ENCODE measurements at places on chromosomes 5 and 9.

DNA sequence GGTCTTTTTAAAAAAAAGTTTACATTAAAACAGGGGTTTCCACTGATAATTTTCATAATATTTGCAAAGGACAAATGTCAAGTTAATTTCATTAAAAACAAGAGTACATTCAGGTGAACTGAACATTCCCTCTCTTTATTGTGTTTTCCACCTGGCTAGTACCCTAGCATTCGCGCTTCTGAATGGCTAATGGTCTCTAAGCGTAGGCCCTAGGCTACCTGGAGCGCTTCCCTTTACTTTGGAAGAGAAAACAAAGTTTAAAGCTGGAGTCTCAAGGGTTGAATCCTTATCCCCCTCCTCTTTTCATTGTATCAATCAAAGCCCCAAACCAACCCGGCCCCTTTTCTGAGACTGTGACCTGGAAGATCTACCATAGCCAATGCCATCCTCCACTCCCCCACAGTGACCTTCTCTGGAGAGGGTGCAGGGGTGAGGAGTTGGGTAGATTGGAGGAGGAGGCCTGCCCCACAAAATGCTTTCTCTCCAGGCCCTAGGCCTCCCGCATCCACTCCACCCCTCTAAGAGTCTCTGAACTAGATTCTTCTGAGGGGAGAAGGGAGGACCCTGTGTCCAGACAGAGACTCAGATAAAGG lies 73.3 kb upstream of the TBCA start:
- no peaks in the 10 kb centered on the region for H3K36me3 ChIP-seq
- H3K4me3 ChIP-seq, result no peak overlapping the region
- H3K27ac ChIP-seq, result no peak overlapping the region
- no peaks in the 10 kb centered on the region for H3K4me1 ChIP-seq
- no peak for DNase-seq
- no peaks in the 10 kb centered on the region for H3K27me3 ChIP-seq

DNA sequence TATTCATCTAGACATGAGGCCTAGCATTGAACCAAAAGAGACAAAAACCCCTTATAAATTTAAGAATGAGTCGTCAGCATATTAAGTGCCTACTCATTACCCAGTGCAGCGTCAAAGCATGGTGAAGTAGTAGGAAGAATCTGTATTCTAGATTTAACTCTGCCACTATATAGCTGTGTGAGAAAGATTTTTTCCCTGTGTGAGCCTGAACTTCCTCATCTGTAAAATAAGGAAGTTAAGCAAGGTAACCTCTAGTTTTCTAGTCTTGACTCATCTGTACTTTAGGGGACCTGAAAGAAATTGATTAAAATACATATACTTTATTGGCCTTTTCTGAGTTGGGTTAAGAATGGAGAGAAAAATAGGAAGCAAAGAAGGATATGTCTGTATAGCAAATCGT lies 82.1 kb upstream of the RUSC2 start:
- no peaks in the 10 kb centered on the region for H3K36me3 ChIP-seq
- H3K4me1 ChIP-seq, result no peaks in the 10 kb centered on the region
- no peaks in the 10 kb centered on the region for H3K27me3 ChIP-seq
- no peak overlapping the region for H3K27ac ChIP-seq

DNA sequence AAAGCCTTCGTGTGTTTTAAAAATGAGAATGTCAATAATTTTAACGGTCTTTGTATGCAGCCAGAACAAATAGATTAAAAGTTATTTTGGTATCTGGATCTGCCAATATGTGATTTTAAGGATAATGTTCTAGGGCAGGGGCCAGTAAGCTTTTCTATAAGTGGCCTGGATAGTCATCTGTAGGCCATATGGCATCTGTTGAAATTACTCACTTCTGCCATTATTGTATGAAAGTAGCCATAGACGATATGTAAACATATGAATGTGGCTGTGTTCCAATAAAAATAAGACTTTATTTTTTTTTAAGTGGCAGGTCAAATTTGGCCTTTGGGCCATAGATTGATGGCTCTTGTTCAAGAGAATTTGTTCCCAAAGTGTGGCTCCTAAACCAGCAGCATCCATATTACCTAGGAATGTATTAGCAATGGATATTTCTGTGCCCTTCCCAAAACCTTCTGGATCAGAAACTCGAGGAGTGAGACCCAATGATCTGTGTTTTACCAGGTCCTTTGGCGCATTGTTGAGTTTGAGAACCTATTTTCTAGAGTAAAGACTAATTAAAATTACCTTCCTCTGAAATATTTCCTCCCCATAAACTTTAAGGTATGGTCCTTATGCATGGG lies 55.9 kb downstream of the C6 start:
- H3K27me3 ChIP-seq, result no peaks in the 10 kb centered on the region
- H3K4me1 ChIP-seq, result no peaks in the 10 kb centered on the region
- H3K36me3 ChIP-seq, result no peaks in the 10 kb centered on the region
- no peak overlapping the region for H3K4me3 ChIP-seq
- no peak overlapping the region for H3K27ac ChIP-seq

GRCh38 chr9:136881691-136882108 lies 4.6 kb upstream of the TRAF2 start:
- no peaks in the 10 kb centered on the region for H3K27me3 ChIP-seq
- peak overlapping the region; percentile 53 for H3K27ac ChIP-seq
- H3K36me3 ChIP-seq, result no peaks in the 10 kb centered on the region
- DNase-seq, result no peak

- H3K4me3 ChIP-seq, result no peak overlapping the region
- H3K4me1 ChIP-seq, result no peaks in the 10 kb centered on the region
- DNase-seq, result no peak
- no peak overlapping the region for H3K27ac ChIP-seq
- H3K27me3 ChIP-seq, result no peaks in the 10 kb centered on the region
These were observed 917.6 kb downstream of the TLE1 start for GRCh38 chr9:80771555-80772347.

- no peak overlapping the region for H3K27ac ChIP-seq
- H3K27me3 ChIP-seq, result no peaks in the 10 kb centered on the region
- H3K36me3 ChIP-seq, result no peaks in the 10 kb centered on the region
- DNase-seq, result no peak
- no peaks in the 10 kb centered on the region for H3K4me1 ChIP-seq
- H3K4me3 ChIP-seq, result no peak overlapping the region
These were observed 31.7 kb downstream of the ADRB2 start for GRCh38 chr5:148858106-148858505.

DNA sequence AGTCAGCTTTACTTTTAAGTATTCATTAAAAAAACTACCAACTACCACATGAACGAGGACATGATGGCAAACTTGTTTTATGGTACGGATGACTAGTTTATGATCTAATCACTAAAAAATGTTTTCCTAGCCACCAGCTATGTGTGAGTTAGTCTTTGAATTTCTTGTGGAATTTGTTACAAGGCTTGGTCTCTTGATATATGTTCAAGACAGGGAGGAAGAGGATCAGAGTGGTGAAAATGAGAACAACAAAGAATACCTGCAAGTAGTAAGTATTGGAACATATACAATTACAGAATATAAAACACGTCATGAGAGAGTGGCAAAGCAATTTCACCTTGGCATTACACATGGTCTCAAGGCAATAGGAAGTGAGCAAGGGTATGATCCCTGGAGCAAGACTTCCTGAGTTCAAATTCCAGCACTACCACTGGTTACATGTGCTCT lies 548.6 kb upstream of the TLE4 start:
- no peak for DNase-seq
- H3K4me1 ChIP-seq, result no peaks in the 10 kb centered on the region
- H3K4me3 ChIP-seq, result no peak overlapping the region
- H3K27ac ChIP-seq, result no peak overlapping the region
- no peaks in the 10 kb centered on the region for H3K27me3 ChIP-seq

DNA sequence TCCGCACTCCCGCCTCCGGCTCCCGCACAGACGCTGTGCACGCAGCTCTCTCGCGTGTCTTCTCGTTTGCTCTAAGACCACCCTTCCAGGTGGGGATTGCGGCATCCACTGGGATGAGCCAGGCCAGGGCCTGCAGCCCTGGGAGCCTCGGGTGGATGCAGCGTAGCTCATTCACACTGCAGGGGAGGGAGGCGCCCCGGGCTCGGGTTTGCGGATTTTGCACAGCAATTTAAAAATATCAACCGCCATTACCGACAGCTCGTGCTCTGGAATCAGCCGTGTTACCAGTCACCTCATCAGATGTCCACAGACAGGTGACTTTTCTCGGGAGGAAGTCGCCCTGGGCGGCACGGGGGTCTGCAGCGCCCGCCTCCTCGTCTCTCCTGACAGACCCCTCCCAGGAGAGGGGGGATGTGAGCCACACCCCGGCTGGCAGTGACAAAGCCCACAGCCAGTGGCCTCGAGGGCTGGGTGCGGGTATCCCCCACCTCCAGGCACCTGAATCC lies 20.8 kb upstream of the SLC6A3 start:
- DNase-seq, result no peak
- no peaks in the 10 kb centered on the region for H3K4me1 ChIP-seq
- no peak overlapping the region for H3K27ac ChIP-seq
- H3K27me3 ChIP-seq, result no peaks in the 10 kb centered on the region
- no peak overlapping the region for H3K4me3 ChIP-seq

DNA sequence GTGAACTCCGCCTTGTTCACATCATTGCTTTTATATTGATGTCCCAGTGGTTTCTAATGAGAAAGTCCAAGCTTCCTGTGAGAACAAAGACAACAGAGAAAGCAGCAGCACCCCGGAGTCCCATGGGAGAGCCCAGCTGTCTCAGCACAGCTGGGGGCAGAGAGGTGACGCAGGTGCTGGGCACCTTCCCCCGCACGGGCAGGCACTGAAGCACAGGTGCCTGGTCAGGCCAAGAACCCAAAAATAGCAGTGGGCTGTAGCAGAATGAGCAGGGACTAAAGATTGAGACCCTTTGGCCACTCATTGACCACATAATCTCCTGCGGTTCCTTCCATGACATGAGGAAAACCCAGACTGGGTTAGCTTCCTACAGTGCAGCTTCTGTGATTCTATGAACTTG lies 18.8 kb downstream of the SRD5A1 start:
- H3K4me1 ChIP-seq, result no peaks in the 10 kb centered on the region
- no peak overlapping the region for H3K27ac ChIP-seq
- H3K27me3 ChIP-seq, result no peaks in the 10 kb centered on the region
- H3K4me3 ChIP-seq, result no peak overlapping the region
- peaks cover 8% of the 10 kb centered on the region for H3K36me3 ChIP-seq

GRCh38 chr5:76926329-76927105 lies 26.3 kb upstream of the CRHBP start:
- H3K36me3 ChIP-seq, result no peaks in the 10 kb centered on the region
- H3K27me3 ChIP-seq, result no peaks in the 10 kb centered on the region
- no peak overlapping the region for H3K4me3 ChIP-seq
- no peaks in the 10 kb centered on the region for H3K4me1 ChIP-seq
- DNase-seq, result no peak
- H3K27ac ChIP-seq, result no peak overlapping the region

DNA sequence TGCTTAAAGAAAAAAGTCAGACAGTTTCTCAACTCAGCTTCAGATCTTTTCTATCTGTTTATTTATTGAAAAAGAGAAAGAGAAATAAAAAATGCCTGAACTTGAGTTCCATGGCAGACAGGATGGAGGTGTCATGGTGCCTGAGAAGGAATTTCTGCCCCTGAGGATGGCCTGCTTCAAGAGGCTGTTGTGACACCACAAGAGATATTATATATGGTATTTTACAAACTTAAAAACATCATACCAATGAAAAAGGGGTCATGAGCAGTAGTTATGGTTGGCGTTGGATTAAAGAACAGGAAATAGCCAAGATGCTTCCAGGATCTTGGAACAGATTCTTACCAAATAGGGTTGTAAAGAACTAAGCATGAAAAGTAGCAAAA lies 344.6 kb downstream of the GLIS3 start:
- H3K27ac ChIP-seq, result no peak overlapping the region
- H3K27me3 ChIP-seq, result no peaks in the 10 kb centered on the region
- DNase-seq, result no peak
- no peaks in the 10 kb centered on the region for H3K4me1 ChIP-seq
- H3K4me3 ChIP-seq, result no peak overlapping the region
- H3K36me3 ChIP-seq, result no peaks in the 10 kb centered on the region

DNA sequence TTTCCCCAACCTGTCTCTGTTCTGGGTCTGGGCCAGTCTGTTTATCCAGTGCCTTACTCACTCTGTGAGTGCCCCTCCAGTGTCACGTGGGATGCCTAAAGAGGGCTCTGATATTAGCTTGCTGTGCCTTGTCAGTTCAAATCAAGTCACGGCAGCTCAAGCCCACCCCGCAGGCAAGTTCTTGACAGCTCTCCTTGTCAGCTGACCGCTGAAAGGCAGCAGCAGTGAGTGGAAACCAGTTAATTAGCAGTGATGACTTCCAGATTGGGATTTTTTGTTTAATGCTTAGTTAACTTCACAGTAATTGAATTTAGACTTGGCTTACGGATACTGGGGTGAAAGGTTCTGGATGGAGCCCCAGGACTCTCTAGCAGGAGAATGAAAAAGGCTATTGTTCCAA lies 210.1 kb downstream of the PSAT1 start:
- no peaks in the 10 kb centered on the region for H3K4me1 ChIP-seq
- no peak for DNase-seq
- no peak overlapping the region for H3K4me3 ChIP-seq
- H3K27ac ChIP-seq, result no peak overlapping the region

DNA sequence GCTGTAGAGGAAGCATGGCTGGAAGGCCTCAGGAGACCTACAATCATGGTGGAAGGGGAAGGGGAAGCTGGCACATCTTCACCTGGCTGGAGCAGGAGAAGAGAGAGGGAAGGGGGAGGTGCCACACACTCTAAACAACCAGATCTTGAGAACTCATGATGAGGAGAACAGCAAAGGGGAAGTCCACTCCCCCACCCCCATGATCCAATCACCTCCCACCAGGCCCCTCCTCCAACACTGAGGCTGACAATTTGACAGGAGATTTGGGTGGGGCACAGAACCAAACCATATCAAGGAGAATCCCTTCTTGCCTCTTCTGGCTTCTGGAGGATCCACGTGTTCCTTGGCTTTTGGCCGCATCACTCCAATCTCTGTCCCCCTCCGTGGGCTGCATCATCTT lies 13.1 kb upstream of the CMBL start:
- H3K4me3 ChIP-seq, result no peak overlapping the region
- H3K27me3 ChIP-seq, result no peaks in the 10 kb centered on the region
- H3K4me1 ChIP-seq, result no peaks in the 10 kb centered on the region
- H3K27ac ChIP-seq, result no peak overlapping the region

DNA sequence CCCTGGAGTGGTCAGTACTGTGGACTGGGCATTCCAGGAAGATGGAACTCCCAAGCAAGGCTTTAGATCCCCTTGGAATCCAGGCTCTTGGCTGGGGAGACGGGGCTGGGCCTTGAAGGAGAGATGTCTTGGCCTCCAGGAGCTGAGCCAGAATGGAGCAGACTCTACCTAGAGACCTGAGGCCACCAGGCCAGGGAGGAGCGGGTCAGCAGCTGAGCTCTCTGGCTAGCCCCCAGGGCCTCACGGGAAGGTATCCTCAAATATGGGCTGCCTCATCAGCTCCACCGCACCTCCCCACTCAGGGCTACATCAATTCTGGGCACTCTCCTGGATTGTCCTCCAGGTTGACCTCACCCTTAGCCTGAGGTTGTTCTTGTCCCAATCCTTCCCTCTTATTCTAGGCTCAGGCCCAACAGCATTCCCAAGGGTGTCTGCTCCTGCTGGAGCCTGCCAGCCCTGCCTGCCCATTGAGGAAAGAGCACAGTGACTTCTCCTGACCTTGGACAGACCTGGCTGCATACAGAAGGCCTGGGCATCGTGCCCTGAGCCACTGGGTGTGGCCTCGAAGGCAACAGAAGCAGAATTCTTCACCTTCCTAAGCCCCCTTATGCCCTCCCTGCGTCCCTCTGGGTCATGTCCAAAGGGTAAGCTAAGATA lies 3.0 kb upstream of the PDLIM4 start:
- no peaks in the 10 kb centered on the region for H3K36me3 ChIP-seq
- peak; percentile 73 for DNase-seq
- no peaks in the 10 kb centered on the region for H3K27me3 ChIP-seq

Measured in breast epithelium (tissue), 4 donors.